ENCODE measurements at places on chromosomes 5 and 9. TPM values are rescaled to one million over a fixed set of nuclear protein-coding genes. Genes with fewer than 3 reads are reported as not detected.

DNA sequence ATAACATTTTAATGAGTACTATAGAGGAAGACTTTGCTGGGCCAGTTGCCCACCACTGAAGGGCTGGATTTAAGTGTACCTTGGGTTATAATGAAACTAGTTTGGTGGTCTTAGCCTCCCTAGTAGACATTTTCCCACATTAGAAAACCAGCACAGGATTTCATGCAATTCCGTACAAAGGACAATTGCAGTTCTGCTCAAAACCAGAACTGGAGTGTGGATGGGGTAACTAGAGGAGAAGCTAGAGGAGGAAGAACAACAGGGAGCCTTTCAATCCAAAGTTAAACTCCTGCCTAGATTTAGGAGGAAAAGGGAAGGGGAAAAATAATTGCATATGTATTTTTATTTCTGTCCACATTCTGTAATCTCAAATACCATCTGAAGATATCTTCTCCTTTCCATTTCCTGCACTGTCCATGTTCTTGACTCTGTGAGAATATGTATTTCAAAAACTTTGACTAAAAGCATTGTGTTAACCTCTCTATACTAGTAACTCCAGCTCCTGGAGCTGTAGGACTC lies 97.5 kb upstream of the SSBP2 start:
- no peak for DNase-seq

The FBP2 gene
- total RNA-seq = not detected

DNA sequence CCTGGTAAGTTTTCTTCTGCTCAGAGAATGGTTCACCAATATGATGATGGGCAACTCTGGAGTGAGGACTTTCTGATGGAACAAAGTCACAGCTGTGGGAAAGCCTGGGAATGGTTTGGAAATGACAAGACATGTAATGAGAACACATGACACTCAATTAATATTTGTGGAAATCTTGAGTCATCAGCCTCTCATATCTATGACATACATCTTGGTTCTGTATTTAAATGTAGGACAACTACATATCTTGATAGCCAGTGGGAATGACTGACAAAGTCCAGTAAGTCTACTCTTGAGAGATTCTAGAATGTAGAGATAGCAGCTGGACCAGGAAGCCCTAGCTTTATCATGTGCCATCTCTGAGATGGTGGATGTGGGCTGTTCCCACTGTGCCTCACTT lies 85.5 kb downstream of the PALM2AKAP2 start:
- no peak for DNase-seq

GRCh38 chr5:154892369-154892771 lies 33.9 kb downstream of the CNOT8 start:
- DNase-seq = no peak

The FANCC gene
- 17.8 TPM for total RNA-seq

- no peak for DNase-seq
Observed at GRCh38 chr9:136527131-136527530, 18.7 kb downstream of the NOTCH1 start.

DNA sequence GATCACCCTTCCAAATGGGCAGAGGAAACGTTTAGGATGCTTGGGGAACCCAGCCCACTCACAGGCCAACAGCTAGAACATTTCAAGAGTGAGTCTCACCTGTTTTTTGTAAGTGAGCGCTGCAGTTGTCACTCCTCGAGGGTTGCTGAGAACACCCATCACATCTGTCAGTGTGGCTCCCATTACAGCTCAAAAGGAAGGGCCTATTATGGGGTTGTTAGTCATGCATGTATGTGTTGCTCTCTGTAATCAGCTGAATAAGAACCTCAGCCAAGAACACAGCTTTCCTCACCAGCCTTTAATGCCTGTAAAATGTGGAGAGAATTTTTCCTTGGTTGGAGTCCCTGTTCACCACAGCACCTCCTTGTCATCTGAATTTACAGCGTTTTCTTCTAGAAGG lies 196.3 kb upstream of the KLF4 start:
- DNase-seq = no peak

DNA sequence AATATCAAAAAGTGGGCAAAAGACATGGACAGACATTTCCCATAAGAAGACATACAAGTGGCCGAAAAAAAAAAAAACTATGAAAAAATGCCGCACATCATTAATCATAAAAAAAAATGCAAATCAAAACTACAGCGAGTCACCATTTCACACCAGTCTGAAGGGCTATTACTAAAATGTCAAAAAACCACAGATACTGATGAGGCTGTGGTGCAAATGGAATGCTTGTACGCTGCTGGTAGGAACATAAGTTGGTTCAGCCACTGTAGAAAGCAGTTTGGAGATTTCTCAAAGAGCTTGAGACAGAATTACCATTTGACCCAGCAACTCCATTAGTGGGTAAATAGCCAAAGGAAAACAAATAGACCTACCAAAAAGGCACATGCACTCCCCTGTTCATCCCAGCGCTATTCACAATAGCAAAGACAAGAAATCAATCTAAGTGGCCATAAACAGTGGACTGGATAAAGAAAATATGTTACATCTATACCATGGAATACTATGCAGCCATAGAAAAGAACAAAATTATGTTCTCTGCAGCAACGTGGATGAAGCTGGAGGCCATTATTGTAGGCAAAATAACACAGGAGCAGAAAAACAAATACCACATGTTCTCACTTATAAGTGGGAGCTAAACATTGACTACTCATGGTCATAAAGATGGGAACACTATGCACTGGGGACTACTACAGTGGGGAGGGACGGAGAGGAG lies 110.6 kb upstream of the BOD1 start:
- DNase-seq = no peak
